ENCODE measurements at places on chromosomes 16 and 17. TPM values are rescaled to one million over a fixed set of nuclear protein-coding genes. Genes with fewer than 3 reads are reported as not detected.

Gene ERN1
- polyA plus RNA-seq, result 30.7 TPM

Gene PEMT
- polyA plus RNA-seq, result 41.6 TPM

DNA sequence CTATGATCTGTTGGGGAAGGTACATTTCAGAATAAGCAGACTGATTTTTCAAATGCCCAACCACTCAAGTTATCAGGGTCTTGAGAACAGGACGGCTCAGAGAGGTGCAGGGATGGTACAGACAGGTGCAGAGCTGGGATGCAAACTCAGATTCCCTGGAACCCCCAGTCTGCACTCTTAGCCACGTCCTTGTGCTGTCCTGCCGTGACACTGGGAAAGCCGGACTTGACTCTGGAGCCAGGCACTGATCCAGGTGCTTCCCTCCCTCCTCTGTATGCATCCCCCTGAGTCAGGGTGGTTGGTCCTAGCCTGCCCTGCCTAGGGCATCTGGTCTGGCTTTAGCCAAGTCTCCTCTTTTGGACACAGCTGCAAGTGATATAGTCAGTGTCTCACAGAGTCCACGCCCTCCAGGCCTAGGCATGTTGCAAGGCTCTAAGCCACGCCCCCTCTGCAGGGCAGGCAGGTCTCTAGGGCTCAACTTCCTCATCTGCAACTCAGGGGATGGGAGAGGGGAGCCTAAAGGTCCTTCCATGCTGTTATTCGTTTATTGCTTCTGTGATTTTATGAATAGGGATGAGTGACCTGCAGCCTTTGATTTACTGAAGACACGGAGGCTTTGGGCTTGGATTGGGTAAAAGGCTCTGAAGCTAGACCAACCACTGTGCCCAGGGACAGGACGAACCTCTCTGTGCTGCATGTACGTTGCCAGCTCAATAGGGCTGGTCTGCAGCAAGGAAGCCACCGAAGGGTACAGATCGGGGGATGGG lies 97.3 kb downstream of the SDK2 start:
- no peak for DNase-seq

Gene RHBDF2
- polyA plus RNA-seq, result 19.3 TPM

GRCh38 chr17:39872751-39873150 lies 4.7 kb downstream of the ZPBP2 start:
- no peak for DNase-seq

- no peak for DNase-seq
These were observed 1.5 kb upstream of the ALDH3A2 start for GRCh38 chr17:19646788-19647696.

GRCh38 chr16:3971261-3971660 lies 90.7 kb upstream of the CREBBP start:
- no peak for DNase-seq

Gene SLC35G6
- not detected for polyA plus RNA-seq

DNA sequence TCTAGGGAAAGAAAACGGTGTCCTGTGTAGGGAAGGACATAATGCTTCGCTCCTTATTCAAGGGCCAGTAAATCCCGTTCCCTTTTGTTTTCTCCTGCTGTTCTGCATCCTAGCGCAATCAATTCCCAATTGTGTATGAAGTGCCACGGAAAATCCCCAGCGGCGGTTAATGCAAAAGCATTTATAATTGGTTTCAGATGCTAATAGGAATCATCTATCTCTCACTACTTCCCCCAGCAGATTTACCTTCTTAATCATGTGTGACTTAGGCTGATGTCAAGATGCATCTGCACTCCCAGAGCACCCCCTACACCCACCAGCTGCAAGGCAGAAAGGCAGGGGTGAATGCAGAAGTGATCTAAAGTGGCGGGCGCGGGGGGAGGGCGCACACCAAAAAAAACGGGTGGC lies 32.7 kb upstream of the SSTR2 start:
- no peak for DNase-seq

DNA sequence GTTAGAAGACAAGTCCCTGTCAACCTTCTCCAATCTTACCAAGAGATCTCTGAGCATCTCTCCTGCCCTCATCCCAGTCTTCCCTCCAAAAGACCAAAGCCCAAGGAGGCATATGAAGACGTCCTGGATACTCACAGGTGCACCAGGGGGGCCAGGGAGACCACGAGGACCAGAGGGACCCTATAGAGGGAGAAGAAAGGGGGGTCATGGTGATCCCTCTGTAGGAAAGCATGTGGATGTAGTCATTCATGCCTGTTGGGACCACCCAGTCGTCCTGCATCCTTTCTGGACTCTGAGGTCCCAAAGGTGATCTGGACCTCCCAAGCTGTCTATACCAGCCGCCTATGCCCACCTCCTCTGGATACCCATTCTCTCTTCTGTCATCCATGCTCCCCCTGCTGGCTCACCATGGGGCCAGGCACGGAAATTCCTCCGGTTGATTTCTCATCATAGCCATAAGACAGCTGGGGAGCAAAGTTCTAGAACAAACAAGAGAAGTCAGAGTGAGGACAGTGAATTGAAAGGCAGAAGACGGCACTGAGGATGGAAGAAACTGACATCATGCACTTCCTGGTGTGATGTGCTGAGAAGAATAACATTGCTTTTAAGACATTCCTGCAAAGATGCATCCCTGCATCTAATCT lies 3.3 kb downstream of the COL1A1 start:
- peak; percentile 24 for DNase-seq

GRCh38 chr17:29962656-29963055 lies 21.2 kb downstream of the EFCAB5 start:
- DNase-seq, result no peak

DNA sequence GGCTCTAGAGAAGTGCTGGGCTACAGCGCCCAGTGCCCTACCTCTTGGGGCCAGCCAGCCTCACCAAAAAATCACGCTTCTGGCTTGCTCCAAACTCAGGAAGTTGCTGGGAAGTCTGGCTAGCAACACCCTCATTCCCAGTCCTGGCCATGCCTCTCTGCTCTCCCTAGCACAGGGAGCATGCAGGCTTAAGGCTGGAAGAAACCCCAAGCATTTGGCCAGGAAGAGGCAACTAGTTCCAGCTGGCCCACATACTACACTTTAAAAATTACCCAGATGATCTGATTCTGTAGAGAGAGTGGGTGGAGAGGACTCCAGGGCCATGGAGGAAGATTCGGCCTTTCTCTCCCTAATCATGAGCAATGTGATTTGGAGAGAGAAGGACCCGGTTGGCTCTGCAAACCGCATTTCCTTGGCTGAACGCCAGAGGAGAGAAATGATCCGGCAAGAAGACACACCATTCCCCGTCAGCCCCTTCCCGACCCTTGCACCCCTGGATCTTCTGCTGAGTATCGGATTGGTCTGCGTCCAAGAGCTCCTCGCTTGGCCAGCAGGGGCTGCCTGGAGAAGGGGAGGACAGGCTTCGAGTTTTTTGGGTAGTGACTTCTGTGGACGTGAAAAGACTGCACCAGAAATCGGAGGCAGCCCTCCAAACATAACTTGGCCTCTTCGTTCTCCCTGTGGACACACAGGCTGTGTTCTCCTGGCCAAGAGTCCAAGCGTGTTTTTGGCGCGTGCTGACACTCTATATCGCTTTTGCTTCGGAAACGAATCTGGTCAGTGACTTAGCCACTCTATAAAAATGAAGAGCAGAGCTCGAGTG lies 406.3 kb downstream of the WWOX start:
- DNase-seq, result no peak

Gene PRCD
- polyA plus RNA-seq, result 5.3 TPM

DNA sequence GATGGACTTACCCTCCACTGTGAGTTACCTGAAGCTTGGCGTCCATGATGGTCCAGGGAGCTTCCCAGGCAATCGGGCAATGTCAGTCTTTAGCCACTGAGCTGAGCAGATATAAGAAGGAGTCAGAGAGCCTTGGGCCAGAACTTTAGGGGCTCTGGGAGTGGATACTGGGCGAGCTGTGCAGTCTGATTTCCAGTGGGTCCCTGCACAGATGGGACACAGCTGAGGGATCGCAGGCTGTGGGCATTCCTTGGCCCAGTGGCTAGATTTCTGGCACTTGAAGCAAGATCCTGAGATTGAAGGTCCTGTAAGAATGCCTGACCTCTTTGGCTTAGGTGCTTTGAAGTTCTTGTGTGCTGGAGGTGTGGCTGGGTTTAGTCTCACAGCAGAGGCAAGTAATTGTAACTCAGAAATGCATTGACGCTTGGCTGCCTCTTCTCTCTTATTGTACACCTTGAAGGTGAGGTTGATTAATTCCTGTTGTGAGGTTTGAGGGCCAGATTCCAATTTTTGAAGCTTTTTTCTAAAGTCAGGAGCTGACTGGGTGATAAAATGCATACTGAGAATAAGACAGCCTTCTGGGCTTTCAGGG lies 2283.8 kb downstream of the TP53TG3F start:
- no peak for DNase-seq

DNA sequence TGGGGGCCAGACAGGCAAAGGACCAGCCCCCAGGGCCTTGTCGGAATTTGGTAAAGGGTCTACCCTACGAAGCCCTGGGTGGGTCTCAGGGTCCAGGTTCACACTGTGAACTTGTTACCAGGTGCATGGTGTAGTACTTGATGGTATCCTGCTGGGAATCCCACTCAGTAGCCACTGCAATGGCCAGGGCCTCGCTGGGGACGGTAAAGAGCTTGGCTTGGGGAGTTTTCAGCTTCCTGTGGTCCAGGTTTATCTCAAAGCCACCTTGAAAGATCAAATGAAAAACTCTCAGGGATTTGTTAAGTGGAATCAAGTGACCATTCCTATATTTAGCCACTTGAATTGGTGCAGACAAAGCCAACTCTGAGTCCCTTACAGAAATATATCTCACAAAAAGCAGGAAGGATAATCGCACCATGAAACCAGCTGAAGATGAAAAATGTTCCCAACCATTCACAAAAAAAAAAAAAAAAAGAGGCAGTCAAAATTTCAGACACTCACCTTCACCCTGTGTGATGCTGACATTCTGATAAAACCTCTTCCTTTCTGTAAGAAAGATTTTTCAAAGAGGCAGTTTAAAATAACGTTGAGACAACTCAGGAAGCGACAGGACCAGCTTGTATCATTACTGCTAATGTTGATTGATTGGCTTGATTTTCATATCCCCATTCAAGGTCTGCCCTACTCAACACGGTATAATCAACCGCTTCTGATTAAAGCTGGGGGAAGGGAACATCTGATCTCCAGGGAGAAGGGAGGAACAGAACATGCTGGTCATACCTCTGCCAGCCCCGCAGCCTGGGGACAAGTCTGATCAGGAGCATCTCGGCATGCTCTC lies 10.6 kb downstream of the ATPAF2 start:
- DNase-seq, result no peak

Gene PRAC2
- not detected for polyA plus RNA-seq

DNA sequence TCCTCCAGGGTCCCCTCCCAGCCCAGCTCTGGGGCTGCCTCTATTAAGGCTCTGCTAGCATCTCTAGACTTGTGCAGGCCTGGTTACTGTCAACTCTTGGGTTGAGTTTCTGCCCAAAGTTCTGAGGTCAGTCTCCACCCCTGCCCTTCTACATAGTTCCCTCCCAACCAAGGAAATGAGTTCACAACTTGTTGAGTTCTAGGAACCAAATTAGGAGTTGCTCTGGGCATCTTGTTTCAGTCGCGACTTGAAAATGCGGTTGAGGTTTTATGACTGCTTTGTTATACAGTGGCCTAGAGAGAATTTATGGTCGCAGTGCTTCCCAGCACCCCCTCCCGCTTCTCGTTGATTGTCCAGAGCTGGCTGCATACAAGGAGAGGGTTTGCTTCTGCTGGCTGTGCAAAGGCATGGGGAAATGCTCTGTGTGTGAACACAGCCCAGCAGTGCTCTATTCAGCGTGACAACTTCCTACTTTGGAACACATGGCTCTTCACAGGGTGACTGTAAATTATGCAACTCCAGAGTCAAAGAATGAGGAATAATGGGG lies 20.2 kb downstream of the GNAO1 start:
- DNase-seq, result no peak

Gene KRTAP4-3
- polyA plus RNA-seq, result not detected

DNA sequence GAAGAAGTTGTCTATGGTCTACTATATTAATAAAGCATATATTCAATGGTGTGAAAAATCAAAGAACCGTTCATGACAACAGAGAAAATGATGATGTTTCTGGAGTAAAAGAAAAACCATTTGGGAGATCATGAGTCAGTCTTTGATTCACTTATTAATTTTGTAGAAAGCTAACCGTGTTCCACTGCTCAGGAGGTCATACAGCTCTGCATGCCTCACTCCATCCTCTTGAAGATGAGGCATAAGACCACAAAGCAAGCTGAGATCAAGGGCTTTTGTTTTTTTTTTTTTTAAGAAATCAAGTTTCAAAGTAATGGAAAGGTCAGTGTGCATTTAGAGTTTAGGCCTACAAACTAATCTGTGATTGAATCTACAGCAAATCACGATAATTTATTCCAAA lies 206.4 kb downstream of the CEP112 start:
- no peak for DNase-seq

All from immature natural killer cell (primary cell).